Fibroblast of lung (primary cell): ENCODE measurements at places on chromosomes 5 and 9.

DNA sequence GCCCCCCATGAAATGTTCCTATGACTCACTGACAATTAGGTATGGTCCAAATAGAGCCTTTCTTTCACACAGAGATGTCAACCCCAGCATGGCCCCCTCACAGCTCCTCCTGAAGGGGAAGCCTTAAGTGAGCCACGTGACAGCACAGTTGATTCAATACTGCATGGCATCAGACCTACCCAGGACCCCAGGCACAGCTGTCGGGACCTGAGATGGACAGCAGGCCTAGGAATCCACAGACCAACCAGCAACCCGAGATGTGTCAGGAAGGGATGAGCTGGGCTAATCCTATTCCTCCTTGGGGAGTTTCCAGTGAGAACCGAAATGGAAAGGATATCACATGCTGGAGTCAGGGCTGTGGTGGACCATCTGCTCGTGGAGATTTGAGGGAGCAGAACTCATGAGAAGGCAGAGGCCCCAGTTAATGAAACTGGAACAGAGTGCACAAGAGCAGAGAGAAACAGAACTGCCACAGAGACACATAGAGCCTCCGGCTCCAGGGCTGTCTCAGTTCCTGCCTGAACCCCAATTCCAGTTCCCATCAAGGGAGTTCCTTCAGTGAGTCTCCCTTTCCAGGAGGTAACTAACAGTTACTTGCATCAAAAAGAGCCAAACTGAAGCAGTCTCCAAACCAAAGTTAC lies 42.1 kb upstream of the SMIM23 start:
- no peak for DNase-seq

GRCh38 chr5:90968319-90968718 lies 409.7 kb downstream of the ADGRV1 start:
- no peak for DNase-seq

DNA sequence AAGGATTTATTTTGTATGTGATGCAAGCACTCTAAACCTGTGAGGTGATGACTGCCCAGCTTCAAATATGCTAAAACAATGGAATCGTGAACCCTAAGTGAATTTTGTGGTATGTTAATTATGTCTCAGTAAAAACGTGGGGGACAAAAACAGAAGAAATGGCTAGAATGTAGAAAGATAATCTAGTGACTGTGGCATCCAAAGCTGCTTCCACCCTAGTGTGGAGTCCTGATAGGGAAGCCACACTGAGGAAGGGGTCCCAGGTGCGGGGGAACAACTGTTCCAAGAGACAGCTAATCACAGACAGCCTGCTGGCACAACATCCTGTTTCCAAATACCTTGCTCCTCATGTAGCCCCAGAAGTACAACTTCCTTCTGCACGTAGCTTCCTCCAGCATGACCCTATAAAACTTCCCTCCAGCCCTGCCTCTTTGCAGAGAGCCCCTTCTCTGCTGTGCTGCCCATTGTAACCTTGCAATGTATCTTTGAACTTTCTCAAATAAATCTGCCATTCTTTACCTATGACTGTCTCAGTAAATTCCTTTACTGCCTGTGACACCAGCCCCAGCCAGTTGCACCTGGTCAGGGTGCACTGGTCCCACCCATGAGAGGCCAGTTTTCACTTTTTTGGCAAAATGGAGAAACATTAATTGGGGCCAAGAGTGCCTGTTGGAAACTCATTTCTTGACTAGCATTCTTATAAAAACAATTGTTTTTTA lies 4.9 kb downstream of the GMCL2 start:
- no peak for DNase-seq

- peak; percentile 49 for DNase-seq
Observed at GRCh38 chr9:22240619-22241018, 206.0 kb upstream of the DMRTA1 start.

DNA sequence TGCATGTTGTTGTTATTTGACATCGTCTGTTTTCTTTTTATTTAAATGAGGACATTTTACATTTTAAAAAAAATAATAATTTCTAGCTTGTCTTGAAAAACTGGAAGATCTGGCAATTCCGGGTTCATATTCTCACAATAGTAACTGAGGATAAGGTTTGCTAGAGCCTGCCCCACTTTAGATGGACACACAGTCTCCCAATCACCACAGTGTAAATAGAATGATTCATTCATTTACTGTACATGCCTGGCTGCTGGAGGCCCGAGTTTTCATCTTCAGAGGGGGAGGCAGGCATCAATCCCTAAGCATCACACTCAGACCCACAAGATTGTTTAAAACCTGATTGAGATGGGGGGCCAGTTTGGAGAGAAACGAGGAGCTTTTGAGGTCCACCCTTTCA lies 2039.7 kb upstream of the WWC1 start:
- no peak for DNase-seq

DNA sequence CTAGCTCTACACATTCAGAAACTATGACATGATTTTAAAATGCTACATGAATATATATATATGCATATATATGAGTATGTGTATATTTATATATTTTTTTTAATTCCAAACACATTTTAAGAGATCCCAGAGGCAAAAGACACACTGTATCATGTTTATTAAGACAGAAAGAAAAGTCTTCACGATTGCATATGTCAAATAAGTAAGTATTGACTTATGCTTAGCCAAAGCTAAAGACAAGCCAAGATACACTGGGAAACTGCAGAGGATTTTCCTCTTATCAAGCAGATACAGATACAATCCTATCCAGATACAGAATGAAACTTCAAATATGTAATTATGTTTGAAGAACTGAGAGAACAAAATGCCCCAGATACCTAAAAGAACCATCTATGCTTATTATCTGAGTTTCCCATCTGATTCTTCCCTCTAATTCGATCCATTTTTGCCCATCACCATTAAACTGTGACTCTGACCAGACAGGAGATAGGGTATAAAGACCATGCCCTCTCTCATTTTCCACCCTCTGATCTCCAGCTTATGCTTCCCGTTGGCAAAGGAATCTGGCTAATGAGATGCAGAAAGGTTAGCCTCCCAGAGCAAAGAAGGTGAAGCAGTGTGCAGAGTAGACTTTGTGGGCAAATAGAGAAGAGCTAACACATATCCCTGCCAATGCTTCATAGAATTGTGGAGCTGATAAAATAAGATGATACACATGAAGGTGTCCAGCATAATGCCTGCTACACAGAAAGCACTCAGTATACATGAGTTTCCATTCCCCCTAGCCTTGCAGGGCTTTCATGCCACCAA lies 131.0 kb upstream of the TARS1 start:
- DNase-seq = no peak

DNA sequence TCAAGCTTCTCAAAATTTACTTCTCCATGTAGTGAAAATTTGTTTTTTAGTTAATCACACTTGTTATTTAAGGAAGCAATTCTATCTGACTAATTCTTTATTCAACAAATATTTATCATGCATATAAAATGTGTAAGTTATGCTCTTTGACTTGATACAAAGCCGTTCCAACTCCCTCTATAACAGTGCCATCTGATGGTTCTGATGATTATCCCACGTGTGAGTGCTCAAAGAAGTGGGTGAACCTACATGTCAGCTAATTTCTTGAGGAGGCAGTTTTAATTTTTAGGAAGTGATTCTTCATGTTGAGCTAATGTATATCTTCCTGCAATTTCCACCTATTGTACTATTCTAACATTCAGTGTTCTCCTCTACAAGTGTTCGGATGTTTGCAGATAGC lies 88.8 kb upstream of the BRINP1 start:
- no peak for DNase-seq

DNA sequence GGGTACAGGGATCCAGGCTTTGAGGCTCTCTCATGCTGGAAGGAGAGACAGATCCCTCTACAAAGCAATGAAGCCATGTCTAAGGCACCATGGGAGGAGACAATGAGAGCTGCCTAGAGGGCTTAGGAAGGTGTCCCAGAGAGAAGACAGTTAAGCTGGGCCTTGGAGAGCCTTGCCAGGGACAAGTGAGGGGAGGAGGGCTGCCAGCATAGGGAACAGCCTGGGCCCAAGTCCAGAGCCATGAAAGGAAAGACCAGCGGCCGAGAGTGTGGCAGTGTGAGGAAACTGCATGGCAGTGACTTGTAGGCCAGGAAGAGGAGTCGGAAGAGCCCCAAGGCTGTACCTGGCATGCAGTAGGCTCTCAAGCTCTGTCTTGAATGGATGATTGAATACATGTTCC lies 88.5 kb downstream of the PSD2 start:
- DNase-seq = no peak

GRCh38 chr5:31433229-31433628 lies 98.7 kb downstream of the DROSHA start:
- DNase-seq = no peak

- peak; percentile 50 for DNase-seq
Observed at GRCh38 chr5:126492939-126493338, 69.7 kb downstream of the GRAMD2B start.

DNA sequence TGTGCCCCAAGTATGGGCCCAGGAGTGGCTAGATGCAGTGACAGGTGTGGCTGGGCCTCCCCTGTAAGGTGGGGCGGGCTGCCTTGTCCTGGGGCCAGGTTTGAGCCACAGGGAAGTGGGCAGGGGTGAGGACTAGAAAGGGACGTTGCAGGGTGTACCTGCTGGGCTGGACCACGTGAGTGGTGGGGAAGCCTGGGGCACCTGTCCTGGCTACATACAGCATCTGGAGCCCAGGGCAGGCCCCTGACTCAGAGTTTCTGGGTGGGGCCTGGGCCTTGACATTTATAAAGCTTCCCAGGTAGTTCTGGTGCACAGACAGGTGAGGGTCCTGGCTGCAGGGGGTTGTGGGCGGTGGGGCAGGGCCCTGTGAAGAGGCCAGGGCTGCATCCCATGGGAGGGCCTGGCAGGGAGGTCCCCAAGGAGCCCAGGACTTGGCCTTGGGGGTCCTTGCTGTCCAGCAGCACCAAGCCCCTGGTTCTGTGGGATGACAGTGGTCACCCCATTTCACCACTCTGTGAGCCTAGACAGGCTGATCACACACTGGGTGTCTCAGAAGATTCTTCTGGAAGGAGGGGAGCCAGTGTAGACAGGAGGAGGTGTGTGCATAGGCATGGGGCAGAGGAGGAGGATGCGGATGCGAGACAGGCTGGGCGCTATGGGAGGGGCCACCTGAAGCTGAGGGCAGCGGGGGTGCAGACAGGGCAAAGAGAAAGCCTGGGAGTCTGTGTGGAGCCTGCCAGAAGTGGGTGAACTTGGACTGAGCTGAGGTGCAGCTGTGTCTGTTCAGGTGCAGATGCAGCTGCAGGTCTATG lies 94.0 kb downstream of the PHF2 start:
- DNase-seq = peak; percentile 14

- no peak for DNase-seq
Observed at GRCh38 chr5:168925160-168925559, 346.0 kb upstream of the PANK3 start.

DNA sequence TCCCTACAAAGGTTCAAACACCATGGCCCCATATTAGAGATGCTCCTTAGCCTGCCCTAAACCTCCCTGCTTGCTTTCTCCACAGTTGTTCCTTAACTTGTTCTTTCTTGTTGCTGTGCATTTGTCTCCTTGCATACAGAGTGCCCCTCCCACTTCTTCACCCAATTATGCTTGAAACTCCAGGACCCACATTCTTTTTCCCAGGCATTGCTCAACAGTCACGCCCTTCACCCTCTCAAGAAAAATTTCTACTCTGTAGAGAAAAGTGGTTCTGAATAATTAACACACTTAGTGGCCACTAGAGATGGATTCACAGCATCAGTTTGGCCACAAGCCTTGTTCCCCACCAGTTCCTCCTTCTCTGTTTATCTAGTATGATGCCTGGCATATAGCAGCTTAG lies 57.7 kb downstream of the NREP start:
- no peak for DNase-seq

- DNase-seq = peak; percentile 43
Observed at GRCh38 chr5:41751867-41752266, 118.4 kb downstream of the OXCT1 start.

DNA sequence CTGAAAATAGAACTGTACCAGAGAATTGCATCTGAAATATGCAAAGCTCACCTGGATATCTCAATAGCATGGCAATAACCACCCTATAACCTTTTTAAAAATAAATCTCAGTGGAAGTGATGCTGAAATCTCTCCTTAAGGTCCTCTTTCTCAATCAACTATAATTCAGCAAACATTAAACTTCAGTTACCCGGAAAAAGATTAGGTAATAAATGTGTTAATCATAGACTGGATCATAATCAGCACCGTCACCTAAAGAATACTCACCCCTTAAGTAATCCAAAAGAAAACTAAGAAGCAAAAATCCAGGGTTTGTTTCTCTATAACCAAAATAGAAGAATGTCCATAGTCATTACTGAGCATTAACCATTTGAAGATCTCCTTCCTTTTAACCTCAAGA lies 44.3 kb upstream of the DENND4C start:
- DNase-seq = no peak

DNA sequence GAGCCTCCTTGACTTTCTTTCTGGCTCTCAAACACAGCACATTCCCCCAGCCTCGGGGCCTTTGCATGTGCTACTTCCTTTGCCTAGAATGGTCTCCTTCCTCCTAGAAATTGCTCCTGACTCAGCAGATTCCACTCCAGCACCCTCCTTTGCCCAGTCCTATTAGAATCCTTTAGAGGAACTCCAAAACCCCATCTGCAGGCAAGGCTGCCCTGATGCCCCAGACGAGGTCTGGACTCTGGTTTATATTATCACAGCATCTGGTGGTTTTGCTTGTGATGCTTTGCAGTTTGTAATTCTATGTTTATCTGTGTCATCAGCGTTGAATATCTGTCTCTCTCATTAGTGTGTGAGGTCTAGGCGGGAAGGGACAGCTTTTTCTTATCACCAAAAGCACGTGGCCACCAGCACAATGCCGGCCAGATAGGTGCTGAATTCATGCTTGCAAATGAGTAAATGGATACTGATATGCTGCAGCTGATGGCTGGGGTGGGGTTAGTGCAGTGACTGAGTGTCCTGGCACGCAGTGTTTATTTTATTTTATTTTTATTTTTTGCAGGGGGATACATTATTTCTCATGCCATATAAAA lies 30.0 kb upstream of the ANKH start:
- peak; percentile 73 for DNase-seq

DNA sequence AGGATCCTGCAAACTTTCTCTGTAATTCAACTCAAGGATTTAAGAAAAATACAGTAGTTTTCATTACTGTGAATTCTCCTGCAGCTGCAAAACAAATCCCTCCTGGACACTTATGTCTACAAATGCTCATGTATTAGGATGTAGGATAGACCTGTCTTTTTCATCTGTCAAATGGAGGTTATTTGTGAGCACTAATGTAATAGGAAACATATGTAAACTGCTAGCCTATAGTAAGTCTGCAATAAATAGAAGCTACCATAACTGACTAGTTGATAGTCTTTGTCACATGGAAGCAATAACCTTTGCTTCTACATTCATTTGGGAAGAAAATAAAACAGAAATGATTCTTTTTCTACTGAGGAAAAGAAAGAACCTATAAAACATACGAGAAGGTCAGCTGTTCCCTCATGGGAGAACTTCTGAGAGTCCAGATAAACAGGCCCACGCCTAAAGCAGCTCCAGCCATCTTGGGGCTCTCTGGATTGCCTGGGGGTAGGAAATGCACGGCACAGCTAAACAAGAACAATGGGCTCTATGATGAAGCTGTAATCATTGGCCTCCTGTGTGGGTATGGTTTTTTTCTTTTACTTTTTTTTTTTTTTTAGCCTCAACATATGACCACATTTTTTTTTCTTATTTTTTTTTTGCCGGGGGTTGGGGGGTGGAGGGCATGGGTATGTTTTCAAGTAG lies 6.2 kb downstream of the KCNV2 start:
- DNase-seq = no peak

GRCh38 chr5:97377582-97377981 lies 194.5 kb upstream of the RIOK2 start:
- no peak for DNase-seq

GRCh38 chr9:135418161-135418560 lies 61.4 kb upstream of the PPP1R26 start:
- no peak for DNase-seq

- no peak for DNase-seq
Observed at GRCh38 chr5:133398646-133399101, 213.7 kb downstream of the FSTL4 start.
